NCI-H187 (cell line): ENCODE measurements at places on chromosomes 3 and 15.

- DNase-seq: no peak
Observed at GRCh38 chr15:86493884-86494283, 414.2 kb downstream of the AGBL1 start.

DNA sequence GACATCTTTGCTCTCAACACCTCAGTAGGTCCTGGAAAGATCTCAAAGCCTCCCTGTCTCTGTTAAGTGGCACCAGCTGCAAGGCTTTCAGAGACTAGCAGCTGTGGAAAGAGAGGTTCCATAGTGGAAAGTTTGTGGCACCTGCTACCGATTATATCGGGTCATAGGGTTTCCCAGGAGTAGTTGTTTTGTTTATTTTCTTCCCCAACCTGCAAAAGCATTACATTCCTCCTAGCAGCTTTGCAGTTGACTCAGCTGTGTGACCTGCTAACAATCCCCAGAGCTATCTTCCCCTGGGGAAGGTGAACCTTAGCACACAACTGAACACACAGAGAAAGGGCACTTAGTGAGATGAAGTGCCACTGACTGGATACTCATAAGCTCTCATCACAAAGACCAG is 598.9 kb upstream of the GRM7 start:
- no peak for DNase-seq

DNA sequence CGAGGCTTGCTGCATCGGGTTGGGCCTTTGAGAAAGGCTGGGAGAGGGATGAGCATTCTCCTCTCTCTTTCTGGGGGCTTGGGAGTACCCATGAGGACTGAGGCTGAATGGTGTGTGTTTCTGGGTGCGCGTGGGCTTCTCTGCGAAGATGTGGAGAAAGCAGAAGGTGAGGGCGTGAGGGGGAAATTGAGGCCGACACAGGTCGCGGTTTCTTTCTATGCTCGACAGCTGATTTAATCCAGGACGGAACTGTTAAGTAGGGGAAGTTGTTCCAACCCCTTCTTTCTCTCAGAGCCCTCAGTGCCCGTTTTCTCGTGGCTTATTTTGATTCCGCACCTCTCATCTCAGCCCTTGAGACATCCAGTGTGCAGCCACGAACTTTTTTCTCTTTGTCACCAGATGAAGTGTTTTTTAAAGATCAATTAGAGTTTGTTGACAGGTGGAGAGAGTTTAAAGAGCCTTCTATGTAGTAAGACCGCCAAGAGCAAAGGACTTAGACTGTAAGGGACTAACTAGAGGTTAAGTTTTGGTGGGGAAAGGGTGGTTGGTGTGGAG is 711 bp downstream of the STARD9 start:
- no peak for DNase-seq

- DNase-seq: peak; percentile 21
Observed at GRCh38 chr15:86892774-86893449, 813.2 kb downstream of the AGBL1 start.

GRCh38 chr15:43361313-43361903 is 9.4 kb downstream of the ZSCAN29 start:
- DNase-seq: no peak

GRCh38 chr15:96200357-96200967 is 130.0 kb upstream of the NR2F2 start:
- DNase-seq: no peak

DNA sequence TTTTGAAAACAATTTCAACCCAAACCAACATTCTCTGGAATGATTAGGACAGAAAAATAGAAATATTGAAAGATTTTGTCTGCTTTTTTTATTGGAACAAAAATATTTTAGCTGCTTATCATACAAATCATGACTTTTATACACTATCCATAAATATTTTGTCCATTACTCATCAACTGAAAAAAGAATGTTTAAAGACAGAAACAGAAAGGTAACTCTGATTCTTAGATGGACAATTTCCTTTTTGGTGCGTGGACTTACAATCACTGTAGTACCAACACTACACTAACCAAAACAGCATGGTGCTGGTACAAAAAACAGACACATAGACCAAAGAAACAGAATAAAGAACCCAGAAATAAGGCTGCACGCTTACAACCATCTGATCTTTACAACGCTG is 582.8 kb upstream of the CCDC54 start:
- no peak for DNase-seq

DNA sequence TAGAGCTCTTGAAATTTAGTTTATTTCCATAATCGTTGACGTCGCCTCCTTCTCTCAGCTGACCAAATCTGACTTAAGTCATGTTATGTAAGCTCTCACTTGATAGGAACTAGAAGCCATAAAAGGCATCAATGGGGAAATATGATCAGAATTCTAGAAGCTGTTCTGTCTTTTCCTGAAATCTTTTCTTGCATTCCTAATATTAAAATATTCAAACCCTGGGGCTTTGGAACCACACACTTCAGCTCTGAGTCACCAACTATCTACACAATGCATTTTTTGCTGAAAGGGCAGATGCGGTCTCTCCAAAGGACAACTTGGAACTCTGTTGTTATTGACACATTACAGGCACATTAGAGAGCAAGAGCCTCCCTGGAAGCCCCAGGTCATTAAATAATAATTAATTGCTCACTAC is 91.3 kb downstream of the LARS2 start:
- DNase-seq: no peak

GRCh38 chr3:31929826-31930502 is 51.1 kb downstream of the OSBPL10 start:
- no peak for DNase-seq

GRCh38 chr3:106348139-106348690 is 479.4 kb upstream of the CBLB start:
- DNase-seq: no peak

DNA sequence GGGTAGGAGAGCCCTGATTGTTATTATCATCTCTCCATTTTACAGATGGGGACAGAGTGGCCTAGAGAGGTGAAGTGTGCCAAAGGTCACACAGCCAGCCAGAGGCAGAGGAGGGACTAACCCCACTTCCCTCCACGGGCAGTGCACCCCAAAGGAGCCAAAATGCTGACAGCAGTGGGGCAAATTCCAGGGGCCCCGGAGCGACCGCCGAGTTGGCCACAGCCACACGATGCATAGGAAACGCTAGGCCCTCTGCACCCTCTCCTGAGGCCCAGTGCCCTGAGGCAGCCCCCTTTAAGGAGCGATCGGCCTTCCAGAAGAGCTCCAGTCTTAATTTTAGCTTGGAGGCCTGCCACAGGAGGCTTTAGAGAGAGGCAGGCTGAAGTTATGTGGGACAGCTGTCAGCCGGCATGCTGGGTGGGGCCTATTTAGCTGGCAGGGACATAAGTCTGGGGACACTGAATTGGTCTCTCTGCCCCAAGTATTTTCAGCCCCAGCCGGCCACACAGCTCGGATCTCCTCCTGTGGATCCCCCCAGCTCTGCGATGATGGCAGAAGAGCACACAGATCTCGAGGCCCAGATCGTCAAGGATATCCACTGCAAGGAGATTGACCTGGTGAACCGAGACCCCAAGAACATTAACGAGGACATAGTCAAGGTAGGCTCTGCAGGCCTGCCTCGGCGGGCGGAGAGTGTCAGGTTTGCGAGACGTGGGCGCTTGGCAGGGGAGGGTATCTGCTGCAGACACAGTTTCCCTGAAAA is at the start of gene CAV3:
Gene CAV3 (plus strand): TSS at position 471 of the 763 bp plus-strand sequence. CDS start 75 bp downstream, at position 546.
- no peak for DNase-seq

DNA sequence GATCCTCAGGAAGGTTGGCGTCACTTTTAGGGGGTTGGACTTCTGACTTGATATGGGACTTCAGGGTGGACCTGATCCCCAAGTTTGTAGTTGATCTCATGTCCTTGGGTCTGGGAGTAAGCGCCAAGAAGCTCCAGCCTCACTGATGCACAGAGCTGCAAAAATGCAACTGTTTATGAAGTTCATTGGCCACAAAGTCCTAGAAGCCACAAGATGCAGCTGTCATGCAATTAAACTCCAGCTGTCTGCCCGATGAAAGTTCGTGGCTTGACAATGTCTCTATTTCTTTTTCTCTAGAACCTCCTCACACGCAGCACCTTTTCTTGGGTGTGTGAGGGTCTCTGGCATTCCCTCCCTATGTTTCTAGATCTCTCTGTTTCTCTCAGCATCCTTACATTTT is 9.2 kb upstream of the ACAN start:
- no peak for DNase-seq

DNA sequence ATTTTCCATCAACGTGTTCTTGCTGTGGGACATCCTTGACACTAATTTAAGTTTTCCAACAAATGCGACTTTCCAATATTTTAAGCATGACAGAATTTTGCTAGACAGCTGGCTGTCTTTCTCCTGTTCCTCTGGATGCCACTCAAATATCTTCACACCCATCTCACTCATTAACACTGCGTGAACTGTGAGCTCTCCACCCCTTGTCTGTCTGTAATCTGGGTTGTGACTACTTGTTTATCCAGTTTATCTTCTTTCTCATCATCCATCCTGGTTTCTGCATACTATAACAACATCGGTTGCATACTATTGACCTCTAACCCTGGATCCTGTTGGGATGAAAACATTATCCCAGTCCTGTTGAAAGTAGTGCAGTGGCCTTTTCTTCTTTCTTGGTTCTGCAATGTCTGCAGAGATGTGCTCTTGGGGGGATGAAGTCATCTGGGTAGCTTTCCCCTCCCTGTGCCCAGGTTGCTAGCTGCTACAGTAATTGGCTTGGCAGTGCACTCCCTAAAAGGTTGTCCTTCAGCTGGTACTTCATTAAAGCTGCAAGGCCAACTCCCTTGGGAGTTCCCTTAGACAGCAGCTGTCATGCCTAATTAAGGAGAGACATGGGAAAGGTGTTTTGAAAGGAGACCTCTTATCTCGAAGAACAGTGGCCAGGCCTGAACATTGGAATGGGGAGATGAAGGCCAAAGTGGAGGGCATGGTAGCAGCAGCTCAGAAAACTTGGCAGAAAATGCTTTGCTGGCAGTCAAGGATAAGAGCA is 24.7 kb downstream of the KAT2B start:
- DNase-seq: no peak

DNA sequence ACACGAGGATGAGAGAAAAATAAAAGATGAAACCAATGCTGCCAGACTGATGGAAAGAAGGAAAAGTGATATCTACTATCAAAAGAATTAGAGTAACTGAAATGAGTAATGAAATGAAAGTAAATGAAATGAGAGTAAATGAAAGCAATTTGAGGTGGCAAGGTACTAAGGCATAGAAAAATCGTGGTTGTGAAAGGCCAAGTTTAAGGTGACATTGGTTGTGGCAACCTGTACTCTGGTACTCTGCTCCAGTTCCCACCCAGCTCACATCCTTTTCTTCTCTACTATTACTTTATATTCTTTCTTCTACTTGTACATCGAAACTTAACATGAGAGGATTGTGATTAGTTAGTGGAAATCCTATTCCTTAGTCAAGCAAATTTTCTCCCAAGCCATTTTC is 10.1 kb downstream of the RFX7 start:
- DNase-seq: no peak

DNA sequence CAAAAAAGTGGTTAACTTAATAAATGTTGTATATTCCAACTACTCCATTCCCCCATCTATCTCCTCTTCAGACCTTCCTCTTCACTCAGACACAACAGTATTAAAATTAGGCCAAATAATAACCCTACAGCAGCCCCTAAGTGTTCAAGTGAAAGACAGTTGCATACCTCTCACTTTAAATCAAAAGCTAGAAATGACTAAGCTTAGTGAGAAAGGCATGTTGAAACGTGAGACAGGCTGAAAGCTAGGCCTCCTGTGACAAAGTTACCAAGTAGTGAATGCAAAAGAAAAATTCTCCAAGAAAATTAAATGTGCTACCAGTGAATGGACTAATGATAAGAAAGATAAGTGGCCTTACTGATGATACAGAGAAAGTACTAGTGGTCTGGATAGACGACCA is 71.7 kb downstream of the ANKRD28 start:
- no peak for DNase-seq
